ENCODE measurements at places on chromosomes 6 and 20.

DNA sequence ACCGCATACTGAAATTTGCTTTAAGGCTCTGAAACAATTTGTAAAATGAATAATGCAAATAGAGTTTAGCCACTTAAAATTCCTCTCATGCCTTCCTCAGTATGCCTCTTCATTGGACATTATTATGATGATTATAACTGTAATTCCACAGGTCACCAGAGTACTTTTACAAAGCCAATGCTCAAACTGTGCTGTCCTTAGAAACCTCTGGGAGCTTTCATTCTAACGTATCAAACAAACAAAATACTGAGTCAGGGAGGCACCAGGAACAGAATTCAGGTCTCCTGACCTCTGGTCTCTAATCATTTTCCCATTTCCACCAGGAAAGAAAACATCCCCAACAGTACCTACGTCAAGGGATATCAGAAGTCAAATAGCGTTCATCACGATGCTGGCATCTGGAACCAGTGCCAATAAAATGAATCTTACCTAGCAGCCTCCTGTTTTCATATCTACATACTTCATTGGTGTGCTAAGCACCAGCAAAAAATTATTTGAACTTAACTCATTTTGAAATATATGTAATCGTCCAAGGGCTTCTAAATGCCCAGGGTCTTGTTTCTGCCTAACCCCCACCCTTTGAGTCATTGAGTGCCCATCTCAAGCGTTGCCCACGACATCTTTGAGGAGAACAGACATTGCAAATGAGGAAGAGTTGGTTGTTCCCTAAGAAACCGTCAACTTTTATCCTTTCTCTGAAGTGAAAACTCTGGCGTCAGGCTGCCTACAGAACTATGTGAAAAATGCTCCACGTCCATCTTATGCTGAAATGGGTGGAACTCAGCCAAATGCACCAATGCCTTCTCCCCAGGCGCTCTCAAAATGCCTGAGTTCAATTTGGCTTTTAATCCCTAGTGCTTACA lies 37.9 kb downstream of the NEDD9 start:
- DNase-seq, result no peak

- DNase-seq, result no peak
Measured at GRCh38 chr6:150087336-150087735, 18.4 kb upstream of the ULBP3 start.

GRCh38 chr6:30267423-30267822 lies 54.2 kb upstream of the TRIM26 start:
- DNase-seq, result no peak

DNA sequence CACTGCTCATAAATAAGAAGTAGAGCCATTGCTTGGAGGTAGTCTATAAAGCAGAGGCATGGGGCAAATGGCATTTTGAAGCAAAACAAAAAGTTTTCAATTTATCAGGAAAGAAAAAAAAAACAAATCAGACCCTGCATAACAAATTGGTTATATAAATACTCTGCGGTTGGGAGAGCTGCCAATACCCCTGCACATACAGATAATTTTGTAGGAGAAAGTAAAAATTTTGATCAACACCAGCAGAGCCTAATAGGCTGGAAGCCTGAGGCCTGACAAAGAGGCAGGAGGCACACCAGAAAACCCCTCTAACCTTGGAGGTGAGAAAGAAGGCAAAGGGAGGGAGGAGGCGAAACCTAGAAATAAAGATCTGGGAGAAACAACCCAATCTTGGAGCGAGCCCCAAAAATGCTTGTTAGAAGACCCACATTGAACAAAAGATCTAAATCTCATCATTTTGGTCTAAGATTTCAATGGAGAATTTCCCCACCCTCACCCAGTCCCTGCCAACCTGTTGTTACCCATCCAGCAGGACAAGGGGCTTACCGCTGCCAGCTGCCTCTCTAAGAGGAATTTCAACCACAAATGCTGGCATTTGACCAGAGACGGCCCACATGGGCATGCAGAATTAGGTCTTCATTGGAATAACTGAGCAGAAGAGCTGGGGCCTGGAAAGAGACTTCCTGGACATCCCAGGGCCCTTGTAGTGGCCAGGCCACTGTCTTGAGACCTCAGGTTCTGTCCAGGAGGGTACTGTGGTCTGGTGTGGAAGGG lies 28.4 kb downstream of the FOXA2 start:
- DNase-seq, result no peak

- DNase-seq, result no peak
Measured at GRCh38 chr20:49288784-49289696, 11.2 kb upstream of the ZNFX1 start.

DNA sequence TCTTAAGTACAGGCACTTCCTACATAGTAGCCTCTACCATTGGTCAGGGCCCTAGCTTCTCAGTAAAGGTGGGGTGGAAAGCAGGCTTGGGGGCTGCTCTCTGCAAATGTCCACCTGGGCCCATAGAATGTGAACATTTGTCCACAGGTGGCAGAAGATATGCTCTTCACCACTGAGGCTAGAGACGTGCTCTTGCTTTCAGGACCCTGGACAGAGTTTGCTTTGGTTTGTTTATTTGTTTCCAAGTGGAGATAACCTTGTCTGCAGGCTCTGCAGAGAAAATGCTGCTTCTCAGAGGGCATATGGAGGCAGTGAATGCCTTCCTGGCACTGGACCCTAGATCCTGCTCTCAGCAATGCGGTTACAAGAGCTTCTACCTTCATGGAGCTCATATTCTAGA lies 129.0 kb downstream of the F13A1 start:
- DNase-seq, result no peak

- DNase-seq, result no peak
Measured at GRCh38 chr6:17032590-17032987, 69.3 kb upstream of the STMND1 start.

GRCh38 chr20:16292226-16292880 lies 280.9 kb downstream of the KIF16B start:
- no peak for DNase-seq

- no peak for DNase-seq
Measured at GRCh38 chr6:121143476-121143875, 190.8 kb downstream of the TBC1D32 start.

DNA sequence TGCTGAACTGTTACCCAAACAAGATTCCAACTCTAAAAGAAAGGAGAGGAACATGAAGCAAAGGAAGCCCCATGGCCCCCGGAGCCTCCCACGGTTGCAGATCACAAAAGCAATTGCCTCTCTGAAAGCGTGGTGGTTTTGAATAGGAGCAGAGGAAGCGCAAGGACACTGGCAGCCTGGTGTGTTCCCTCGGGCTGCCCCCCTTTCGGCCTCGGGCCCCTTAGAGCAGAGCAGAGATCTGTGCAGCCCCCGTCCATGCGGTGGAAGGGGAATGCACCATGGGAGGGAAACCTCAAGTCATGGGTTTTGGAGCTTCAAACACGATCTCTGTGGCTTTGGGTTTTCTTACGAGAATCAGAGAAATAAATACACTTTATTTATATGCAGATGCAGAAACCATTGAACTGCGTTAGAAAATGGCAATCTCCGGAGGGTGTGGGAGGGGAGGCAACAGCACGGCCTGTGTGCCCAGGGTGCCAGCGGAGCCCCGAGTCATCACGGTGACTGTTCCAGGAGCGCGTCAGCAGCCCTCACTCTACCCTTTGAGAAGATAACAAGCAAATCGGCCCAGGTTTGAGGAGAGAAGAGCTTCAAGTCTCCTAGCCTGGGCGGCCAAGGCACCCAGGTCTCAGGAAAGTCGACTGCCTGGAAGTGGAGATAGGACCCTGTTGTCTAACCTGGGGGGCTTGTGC lies 20.5 kb downstream of the FOXF2 start:
- no peak for DNase-seq

DNA sequence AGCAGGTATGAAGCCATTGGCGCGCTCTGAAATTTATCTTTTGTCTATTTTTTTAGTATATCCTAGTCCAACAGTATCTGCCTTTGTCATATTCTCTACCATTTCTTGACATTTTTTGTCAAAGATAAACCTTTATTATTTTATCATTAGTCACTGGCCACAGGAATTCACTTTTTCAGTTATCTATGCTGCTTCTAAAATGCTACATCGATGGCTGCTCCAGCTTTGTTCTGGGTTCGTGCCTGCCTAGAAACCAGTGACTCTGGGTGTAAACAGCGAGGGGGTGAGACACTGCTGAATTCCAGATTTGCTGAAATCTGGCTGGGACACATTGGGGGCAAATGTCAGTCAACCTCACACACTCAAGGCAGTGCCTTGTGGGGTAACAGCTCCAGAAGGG lies 193.4 kb downstream of the CDC5L start:
- DNase-seq, result no peak

- no peak for DNase-seq
Measured at GRCh38 chr6:128713461-128713860, 169.5 kb upstream of the LAMA2 start.

GRCh38 chr20:23569570-23569969 lies 1.3 kb upstream of the CST9L start:
- DNase-seq, result no peak

Measured in activated CD4-positive, alpha-beta T cell treated with anti-CD3 and anti-CD28 coated beads, Interleukin-2, amount 50 U/mL, for 4 hours (primary cell).